Activated naive CD4-positive, alpha-beta T cell treated with anti-CD3 and anti-CD28 coated beads, Interleukin-2, amount 50 U/mL, for 72 hours (primary cell): ENCODE measurements at places on chromosomes 7 and 10. TPM values are rescaled to one million over a fixed set of nuclear protein-coding genes. Genes with fewer than 3 reads are reported as not detected.
A peak's percentile ranks its signal among the peaks of the same experiment; 100 is the strongest.

- DNase-seq = no peak
Measured at GRCh38 chr7:107390916-107391315, 78.9 kb upstream of the GPR22 start.

DNA sequence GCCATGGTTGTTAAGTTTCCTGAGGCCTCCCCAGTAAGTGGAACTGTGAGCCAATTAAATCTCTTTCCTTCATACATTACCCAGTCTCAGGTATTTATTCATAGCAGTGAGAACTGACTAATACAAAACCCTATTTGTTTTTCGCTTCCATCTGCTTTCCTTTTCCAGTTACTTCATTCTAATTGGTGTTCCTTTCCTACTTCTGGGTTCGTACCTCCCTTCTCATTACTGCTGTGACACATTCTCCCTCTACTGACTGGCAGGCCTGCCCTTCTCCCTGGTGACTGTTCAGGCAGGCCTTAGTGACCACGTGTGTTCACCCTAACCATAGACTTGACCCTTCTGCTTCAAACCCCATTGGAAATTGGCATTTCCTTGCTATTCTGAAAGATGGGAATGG lies 37.7 kb downstream of the MTURN start:
- no peak for DNase-seq

GRCh38 chr7:41817386-41817785 lies 114.5 kb upstream of the INHBA start:
- DNase-seq = no peak

DNA sequence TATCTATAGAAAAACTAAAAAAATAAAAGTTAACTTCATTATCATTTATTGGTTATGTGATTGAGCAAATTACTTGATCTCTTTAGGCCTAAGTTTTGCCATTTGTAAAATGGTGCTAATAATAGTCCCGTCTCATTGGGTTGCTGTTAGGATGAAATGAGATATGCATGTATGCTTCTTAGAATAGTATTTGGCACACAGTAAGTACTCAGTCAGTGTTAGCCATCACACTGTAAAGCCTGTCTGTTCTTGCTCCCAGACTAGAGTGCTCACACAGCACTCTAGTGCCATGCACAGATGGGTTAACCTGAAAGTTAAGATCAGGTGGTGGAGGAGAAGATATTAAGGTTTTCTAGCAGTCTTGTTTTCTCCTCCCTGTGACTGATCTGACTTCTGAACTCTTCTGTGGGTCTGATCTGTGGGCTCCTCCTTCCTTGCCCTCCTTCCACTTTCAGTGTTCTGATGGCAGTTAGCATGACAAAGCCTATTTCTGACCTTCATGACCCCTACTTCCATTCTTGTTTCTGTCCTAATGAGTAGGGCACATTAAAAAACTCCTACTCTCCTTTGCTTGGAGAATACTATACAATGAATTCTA lies 167.5 kb downstream of the RNLS start:
- DNase-seq = no peak

- DNase-seq = peak; percentile 17
Measured at GRCh38 chr10:102347236-102347828, 48.2 kb upstream of the NFKB2 start.

DNA sequence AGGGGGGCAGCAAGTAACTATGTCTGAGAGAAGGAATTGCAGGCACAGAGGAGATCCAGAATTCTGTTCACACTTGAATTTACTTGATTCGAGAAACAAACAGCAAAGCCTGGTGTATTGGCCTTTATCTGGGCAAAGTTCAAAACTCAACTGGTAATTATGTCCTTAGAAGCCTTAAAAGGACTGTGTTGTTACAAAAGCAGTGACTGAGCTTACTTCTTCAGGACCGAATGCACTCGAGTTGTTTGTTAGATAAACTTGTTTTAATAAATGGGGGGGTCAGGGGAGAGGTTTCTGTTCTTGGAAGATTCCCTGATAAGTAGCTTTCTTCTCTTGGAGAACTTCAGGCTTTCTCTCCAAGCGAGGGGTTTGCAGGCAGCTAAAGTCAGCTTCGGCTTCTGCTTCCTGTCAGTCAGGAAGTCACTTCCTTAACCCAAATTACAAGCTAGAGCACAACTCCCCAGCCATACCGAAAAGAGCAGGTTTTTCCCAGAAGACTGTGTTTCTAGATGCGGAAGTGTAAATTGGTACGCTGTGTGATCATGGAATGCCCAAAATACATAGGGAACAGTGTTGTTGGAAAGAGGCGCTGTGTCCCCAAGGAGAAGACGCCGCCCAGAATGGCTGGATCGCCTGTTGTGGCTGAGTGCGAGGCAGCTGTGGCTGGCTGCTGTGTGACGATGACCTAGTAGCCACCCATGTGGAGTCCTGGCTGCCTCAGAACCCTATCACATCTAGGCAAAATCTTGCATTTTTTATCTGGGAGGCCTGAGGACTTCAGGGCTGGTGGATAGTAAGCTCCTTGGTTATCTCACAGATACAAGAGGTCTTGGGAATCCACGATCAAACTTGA lies 110.4 kb downstream of the TCF7L2 start:
- no peak for DNase-seq

Gene CYP2C8
- total RNA-seq = not detected

GRCh38 chr10:49254556-49255318 lies 44.2 kb upstream of the C10orf71 start:
- DNase-seq = no peak

- DNase-seq = no peak
Measured at GRCh38 chr7:26743205-26743604, 121.2 kb downstream of the SKAP2 start.

Gene TMEM213
- total RNA-seq = not detected

DNA sequence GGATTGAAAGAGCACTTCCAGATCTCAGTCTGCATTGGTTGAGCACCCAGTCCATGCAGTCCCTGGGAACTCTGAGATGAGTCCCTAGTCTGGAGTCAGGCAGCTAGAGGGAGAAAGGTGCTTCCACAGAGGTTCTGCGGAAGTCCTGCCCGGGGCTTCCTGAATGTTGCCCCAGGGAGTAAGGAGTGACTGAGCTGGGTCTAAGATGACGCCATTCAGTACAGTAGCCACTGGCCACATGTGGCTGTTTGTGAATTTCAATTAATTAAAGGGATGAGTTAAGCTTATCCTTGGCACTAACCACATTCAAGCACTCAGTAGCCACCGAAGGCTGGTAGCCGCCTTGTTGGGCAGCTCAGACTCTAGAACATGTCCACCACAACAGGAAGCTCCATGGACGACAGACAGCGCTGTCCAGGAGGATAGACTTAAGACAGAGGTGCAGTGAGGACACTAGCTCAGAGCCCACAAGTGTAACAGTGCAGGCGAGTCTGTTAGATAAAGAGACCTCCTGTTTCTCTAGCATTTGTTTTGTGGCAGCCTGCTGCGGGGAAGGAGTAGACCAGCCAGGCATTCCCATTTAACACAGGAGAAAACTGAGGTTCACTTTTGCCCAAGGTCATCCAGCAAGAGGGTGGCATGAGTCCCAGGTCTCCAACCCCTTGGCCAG lies 101.6 kb upstream of the PPIF start:
- DNase-seq = no peak

DNA sequence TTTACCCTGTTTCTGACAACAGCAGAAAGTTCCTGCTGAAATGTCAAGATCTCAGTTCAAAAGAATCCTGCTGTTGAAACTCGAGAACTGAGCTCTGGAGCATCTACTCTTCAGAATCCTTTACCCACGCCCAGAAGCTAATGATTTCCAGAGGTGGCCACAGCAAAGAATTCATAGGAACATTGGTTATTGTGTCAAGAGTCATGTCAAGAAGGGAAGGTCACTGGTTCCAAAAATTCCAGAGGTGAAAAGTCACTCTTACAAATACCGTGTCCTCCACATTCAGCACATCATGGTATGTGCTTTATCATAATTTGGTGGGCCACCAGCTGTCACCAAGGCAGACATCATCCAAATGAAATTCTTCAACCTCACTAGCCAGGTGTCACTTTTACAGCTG lies 394.4 kb upstream of the NPVF start:
- DNase-seq = no peak

DNA sequence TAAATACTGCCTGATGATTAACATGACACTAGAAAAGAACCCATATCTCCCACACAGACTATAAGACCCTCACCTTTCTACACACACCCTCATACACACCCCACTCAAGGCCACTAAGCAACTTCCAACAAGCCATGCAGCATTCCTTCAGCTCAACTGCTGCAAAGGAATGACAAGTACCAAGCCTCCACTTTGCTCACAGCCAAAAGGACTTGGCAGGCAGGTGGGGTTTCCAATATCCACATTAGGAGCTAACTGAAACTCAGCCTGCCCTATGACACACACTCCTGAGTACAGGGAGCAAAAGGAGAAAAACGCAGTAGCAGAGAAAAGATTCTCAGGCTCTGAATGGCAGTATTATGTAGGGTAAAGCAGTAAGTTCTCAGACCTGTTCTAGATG lies 13.4 kb downstream of the USP54 start:
- DNase-seq = no peak

- no peak for DNase-seq
Measured at GRCh38 chr7:155860840-155861479, 48.7 kb upstream of the SHH start.
